Vagina (tissue), 2 donors: ENCODE measurements at places on chromosomes 7 and 10. TPM values are rescaled to one million over a fixed set of nuclear protein-coding genes. Genes with fewer than 3 reads are reported as not detected.

- DNase-seq, result no peak
Observed at GRCh38 chr7:107344286-107344685, 125.6 kb upstream of the GPR22 start.

GRCh38 chr7:143199040-143199439 is 15.8 kb downstream of the TAS2R39 start:
- DNase-seq, result no peak

GRCh38 chr10:60314069-60314940 is 75.4 kb downstream of the ANK3 start:
- DNase-seq, result no peak

DNA sequence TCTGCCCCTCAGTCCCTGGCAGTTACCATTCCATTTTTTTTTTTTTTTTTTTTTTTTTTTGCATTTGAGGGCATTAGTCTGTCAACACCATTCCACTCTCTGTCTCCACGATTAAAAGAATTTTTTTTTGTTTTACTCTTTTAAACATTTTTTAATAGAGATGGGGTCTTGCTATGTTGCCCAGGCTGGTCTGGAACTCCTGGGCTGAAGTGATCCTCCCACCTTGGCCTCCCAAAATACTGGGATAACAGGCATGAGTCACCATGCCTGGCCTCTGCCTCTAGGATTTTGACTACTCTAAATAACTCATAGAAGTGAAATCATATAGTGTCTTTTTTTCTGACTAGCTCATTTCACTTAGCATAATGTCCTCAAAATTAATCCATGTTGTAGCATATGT is 16.5 kb upstream of the CLDN3 start:
- no peak for DNase-seq

The TRPV5 gene
- total RNA-seq, result not detected
